NCI-H748 treated with DMSO at 0.1 percent for 48 hours (cell line): ENCODE measurements at places on chromosomes 2 and 18.

DNA sequence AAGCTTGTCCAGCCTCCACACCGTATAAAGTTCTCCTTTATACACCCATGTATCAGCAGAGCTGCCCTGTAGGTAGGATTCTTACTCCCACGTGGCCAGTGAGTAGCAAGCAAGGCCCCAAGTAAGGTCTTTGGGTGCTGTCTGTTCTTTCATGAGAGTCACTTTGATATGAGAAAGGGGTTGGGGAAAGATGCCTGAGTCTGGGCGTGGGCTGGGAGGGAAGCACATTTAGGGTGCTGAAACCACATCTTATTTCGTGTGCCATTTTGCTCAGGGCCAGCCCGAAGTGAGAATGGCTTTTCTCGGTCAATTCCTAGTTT lies 436 bp upstream of the ITPRIPL1 start:
- no peak for DNase-seq

GRCh38 chr18:50992351-50992762 lies 24.5 kb downstream of the ELAC1 start:
- DNase-seq = no peak

- DNase-seq = no peak
These were observed 44.6 kb downstream of the SMAD4 start for GRCh38 chr18:51074605-51075004.

DNA sequence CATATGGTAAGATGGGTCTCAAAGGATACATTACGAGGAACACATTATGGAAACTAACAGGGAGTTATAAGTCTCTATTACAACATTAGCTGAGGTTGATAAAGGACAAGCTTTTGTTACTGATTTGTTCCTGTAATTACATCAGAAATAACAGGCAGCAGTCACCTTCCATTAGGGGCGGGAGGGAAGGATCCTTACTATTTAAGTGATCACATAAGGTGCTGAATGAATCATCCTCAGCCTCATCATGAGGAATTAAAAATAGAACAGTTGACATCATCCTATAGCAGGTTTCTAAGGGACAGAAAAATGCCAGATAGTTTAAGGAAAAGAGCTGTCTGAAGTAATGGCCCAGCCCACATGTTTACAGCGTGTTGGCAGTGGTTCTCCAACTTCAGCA lies 86.9 kb upstream of the MGAT5 start:
- no peak for DNase-seq

- DNase-seq = no peak
These were observed 504.3 kb upstream of the ID2 start for GRCh38 chr2:8177566-8177965.

DNA sequence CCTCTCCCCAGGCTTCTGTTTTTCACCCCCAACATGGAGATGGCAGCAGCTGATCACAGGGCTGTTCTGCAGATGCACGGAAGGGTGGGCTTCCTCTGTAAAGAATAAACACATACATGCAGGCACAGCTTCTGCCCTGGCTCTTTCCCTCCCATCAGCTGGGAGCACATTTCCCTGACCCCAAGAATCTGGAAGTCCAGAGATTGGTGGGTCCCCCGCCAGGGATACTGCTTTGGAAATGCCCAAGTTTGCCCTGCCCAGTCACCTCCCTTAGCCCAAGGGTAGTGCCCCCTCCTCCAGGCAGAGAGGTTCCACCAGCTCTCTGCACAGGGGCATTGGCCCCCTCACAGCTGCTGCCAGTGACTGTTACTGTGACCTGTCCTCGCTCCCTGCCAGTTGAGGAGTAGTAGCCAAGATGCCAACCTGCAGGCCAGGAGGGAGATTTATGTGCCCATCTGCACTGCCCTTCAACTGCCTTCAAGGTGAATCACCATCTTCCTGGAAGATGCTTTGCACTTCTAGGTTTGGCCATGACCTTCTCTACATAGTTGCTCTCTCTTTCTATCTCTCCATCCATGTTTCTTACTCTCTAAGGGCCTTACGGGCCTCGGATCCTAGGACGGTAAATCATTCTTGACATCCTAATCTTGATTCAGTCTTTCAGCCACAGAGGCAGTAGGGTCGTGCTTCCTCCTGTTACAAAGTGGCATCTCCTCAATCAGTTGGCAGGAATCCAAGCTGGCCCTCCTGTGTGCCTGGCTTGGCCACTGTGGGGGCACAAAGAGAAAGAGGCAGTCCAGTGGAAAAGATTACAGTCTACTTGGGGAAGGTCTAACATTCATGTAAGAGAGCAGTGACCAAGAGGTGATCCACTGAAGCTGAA lies 121.8 kb downstream of the CTIF start:
- no peak for DNase-seq

DNA sequence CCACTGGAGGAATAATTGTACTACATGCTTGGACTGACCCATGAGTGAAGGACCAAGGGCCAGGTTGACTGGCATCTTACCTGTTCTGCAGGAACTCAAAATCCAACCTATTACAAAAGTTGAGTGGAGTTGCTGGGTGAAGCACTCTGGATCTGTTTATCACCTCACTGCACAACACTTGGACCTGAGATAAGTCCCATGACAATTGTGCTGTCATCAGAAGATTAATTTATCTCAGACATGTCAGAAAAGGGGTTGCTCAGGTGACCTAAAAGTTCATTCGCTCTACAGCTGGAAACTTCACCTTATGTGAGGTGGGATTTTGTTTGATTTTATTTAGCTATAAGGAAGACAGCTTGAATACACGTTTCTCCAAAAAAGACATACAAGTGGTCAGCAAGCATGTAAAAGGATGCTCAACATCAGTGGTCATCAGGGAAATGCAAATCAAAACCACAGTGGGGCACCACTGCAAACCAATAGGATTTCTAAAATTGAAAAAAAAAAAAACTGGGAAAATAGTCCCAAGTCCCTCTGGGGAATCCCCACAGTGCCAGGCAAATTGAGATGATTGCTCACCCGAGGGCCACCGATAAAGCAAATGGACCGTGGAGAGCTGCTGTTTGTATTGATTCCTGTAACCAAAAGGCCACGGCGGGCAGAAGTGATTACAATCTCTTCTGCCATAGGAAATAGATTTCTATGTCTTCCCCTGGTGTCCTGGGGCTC lies 65.8 kb upstream of the SLC35F5 start:
- DNase-seq = no peak

GRCh38 chr2:105183555-105184323 lies 57.8 kb upstream of the GPR45 start:
- no peak for DNase-seq

GRCh38 chr2:10817413-10817812 lies 4.8 kb upstream of the PDIA6 start:
- no peak for DNase-seq

DNA sequence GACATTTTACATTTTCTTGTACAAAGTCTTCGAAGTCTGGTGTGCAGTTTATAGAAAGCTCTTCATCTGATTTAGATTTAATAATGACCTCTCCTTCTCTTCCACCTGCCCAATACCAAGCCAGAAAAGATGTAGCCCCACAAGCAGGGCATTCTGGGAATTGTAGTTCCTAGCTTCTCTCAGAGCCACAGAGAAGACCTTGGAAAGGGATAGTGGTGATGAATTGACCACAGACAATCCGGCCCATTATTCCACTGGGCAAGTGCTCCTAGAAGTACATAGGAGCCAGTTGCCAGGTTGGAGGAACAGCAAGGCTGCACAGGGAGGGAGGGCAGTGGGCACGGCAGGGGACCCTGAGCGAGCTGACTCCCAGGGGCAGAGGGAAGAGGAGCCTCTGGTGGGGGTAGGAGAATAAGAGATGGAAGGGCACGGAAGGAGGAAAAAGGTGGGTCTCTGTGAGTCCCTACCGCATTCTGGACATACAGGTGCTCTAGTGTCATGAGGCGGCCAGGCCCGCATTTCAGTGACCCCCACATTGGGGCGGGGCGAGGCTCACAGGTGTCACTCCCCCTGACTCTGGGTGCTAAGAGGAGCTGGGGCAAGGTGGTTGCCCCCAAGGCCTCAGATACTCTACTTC lies 152.5 kb upstream of the HAAO start:
- no peak for DNase-seq

DNA sequence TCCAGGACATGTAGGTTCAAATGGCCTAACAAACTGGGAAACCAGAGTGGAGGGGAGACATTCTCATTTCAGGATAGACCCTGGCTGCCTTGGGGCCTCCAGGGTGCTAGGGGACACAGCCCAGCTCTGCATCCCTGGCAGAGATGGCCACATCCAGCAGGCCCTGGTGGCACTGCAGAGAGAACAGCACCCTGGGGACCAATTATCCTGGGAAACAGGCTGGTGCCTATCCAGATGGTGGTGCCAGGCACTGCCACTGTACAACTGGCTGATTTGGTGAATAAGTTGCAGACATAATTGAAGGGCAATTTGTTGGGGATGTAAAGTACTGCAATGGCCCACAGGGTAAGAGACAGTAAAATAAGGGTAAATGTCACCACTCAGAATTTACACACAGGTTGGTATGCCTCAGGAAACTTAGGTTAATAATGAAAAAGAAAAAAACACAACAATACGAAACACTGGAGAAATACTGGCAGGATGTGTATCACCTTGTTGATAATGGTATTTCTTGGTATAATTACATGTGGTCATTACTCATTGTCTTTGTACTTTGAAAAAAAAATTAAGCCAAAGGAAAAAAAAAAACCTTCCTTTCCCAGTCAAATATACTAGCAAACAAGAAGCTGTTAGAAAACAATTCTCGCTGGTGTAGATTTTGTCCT lies 12.8 kb upstream of the SFTPB start:
- DNase-seq = no peak

DNA sequence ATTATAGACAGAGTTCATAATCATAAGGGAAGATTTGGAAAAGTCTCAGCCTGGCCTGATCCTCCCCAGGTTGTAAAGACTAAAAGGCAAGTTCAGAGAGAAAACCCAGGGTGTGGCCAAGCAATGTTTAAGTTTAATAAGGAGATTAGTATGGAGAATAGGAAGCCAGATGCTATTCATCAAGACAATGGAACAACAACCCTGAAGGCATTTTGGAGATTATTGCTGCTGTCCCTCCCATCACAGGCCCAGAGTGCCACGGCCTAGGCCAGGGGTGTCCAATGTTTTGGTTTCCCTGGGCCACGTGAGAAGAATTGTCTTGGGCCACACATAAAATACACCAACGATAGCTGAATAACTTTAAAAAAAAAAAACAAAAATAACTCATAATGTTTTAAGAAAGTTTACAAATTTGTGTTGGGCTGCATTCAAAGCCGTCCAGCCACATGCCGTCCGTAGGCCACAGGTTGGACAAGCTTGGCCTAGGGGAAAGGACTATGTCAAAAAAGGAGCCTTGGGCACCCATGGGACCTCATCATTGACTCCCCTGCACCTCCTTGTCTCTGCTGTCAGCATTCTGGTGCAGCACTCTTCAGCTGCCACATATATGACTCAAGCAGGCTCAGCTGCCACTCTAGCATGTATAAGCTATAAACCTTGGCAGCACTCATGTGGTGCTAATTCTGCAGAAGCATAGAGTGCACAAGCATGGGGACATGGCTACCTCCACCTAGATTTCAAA lies 20.8 kb downstream of the DPP4 start:
- DNase-seq = no peak

- no peak for DNase-seq
These were observed 5.4 kb downstream of the CACNB4 start for GRCh38 chr2:152093464-152093863.

DNA sequence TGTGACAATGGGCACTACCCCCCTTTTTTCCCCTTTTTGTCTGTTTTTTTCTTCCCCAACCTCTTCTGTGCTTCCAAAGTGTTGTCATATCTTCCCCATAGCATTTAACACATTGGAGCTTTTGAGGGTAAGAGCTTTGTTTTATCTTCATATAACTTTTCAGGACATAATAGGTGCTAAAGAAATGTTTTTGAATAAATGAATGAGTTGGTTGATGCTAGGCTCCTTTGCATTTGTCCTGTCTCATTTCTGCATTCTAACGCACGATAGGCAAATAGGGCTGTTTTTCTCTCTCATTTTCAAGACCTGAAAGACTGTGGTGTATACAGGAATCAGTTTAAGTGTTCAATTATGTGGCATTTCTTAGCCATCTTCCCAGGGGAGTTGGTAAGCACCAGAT lies 832 bp upstream of the COPS7B start:
- DNase-seq = no peak

- DNase-seq = no peak
These were observed 189.7 kb downstream of the TMEM247 start for GRCh38 chr2:46669016-46669415.

- DNase-seq = no peak
These were observed 63.2 kb upstream of the NABP1 start for GRCh38 chr2:191614759-191615158.

GRCh38 chr18:9734189-9734588 lies 26.1 kb downstream of the RAB31 start:
- DNase-seq = no peak

DNA sequence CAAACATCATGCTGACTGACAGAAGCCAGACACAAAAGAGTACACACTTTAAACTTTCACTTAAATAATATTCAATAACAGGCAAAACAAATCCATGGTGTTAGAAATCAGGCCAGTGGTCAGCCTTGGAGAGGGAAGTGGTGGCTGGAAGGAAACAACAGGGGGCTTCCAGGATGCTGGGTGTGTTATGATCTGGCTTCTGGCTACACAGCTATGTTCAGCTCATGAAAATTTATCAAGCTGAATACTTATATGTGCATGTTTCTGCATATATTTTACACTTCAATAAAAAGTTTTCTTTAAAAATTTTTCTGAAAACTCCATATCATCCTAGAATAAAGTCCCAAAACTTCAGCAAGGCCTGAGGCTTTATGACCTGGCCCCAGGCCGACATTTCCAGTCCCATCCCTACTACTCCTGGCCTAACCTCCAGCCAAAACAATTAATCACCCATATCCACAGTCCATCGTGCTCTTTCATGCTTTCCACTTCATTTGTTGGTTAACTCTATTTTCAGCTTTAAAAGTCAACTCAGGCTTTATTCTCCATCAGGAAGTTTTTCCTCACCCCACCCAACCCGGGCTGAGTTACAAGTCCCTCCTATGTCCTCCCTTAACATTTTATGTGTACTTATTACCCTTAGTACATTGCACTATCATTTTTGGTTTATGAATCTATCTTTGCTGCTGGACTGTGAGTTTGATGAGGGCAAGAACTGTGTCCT lies 27.9 kb upstream of the SPTBN1 start:
- no peak for DNase-seq

DNA sequence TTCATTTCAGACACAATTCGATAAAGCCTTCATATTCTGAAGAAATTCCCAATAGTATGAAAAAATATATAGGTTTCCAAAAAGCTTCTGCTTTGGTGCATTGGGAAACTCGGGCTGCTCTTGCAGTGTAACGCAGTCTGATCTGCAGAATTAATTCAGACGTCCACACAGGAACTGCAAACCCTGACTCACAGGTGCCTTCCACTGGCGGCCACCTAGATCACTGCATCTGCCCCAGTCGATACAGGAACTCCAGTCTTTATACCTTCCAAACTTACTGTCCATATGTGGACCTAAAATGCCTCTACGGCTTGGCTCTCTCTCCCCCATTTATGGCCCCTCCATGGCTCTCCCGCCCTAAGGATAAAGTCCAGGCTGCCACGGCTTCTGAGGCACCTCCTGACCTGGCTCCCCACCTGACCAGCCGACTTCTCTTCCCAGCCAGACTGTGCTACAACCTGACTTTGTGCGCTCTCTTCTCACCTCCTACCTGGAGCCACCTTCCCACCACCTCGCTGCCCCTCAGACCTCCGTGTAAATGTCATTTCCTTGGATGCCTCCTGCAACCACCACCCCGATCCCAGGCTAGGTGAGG lies 39.7 kb downstream of the L3MBTL4 start:
- no peak for DNase-seq
